Transverse colon (tissue), 4 donors: ENCODE measurements at places on chromosomes 7 and 10.

GRCh38 chr10:32377458-32378259, 30.7 kb upstream of the EPC1 start:
- no peaks in the 10 kb centered on the region for H3K36me3 ChIP-seq
- peak overlapping the region; percentile 96 for H3K27ac ChIP-seq
- DNase-seq = peak; percentile 35
- no peaks in the 10 kb centered on the region for H3K27me3 ChIP-seq

GRCh38 chr10:13816195-13816925, 229.6 kb downstream of the PRPF18 start:
- no peaks in the 10 kb centered on the region for H3K36me3 ChIP-seq
- no peak overlapping the region for H3K4me3 ChIP-seq
- DNase-seq = peak; percentile 58
- H3K4me1 ChIP-seq = no peaks in the 10 kb centered on the region

DNA sequence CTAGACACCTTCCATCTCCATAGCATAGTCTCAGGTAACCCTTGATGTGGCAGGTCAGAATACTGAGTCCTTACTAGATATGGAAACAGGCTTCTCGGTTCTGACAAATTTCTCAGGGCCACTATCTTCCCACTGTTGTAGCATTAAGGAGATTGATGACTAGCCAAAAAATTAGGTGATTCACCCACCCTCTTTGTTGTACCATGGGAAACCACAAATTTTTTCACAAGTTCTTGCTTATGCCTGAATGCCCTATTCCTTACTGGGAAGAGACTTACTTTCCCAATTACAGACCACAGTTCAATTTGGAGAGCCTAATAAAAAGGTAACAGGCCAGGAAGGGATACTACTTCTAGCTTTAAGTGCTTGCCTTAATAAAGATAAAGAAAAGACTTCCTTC, 948.8 kb downstream of the GRM8 start:
- no peaks in the 10 kb centered on the region for H3K36me3 ChIP-seq
- H3K27me3 ChIP-seq = no peaks in the 10 kb centered on the region
- no peak for DNase-seq
- no peaks in the 10 kb centered on the region for H3K4me1 ChIP-seq
- no peak overlapping the region for H3K4me3 ChIP-seq

DNA sequence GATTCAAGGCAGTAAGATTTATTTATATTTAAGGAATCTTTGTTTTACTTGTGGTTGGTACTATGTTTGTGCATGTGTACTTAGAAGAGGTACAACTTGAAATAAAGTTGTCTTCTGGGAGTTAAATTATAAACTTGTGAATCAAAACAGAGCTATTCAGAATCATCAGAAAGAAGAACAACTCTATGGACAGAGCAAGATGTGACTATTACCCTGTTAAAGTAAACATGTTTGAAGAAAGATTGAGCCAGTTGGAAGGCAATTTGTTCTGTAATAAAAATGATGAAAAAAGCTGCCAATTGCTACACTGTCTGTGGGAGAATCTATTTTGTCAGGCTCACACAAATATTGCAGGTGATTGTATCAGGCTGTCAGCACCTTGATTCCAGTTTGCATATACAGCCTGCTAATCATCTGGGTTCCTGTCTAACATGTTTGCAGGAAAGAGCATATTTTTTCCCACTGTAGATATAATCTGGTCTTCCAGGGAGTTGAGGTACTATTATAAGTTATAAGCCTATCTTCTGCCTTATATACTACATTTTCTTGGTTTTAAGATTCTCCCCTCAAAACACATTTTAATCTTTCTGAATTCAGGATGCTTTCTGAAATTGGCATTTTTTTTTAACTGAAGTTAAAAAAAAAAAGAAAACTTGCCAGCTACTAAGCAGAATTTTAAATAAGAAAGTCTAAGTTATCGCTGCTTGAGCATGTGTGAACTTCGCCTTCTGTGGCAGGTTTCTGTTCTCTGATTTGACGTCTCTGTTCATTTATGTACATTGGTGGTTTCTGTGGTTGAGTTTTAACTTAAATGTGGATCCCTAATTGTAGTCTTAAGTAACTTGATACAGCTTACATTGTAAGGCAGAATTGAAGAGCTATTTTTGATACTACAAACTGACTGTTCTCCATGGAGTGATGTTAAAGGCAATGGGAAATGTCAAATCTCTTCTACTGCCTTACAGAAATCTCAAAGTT, 46.0 kb downstream of the ZNRF2 start:
- peak overlapping the region; percentile 57 for H3K27ac ChIP-seq
- no peak for DNase-seq
- H3K4me1 ChIP-seq = peaks cover 16% of the 10 kb centered on the region
- H3K27me3 ChIP-seq = no peaks in the 10 kb centered on the region
- H3K4me3 ChIP-seq = no peak overlapping the region
- no peaks in the 10 kb centered on the region for H3K36me3 ChIP-seq

DNA sequence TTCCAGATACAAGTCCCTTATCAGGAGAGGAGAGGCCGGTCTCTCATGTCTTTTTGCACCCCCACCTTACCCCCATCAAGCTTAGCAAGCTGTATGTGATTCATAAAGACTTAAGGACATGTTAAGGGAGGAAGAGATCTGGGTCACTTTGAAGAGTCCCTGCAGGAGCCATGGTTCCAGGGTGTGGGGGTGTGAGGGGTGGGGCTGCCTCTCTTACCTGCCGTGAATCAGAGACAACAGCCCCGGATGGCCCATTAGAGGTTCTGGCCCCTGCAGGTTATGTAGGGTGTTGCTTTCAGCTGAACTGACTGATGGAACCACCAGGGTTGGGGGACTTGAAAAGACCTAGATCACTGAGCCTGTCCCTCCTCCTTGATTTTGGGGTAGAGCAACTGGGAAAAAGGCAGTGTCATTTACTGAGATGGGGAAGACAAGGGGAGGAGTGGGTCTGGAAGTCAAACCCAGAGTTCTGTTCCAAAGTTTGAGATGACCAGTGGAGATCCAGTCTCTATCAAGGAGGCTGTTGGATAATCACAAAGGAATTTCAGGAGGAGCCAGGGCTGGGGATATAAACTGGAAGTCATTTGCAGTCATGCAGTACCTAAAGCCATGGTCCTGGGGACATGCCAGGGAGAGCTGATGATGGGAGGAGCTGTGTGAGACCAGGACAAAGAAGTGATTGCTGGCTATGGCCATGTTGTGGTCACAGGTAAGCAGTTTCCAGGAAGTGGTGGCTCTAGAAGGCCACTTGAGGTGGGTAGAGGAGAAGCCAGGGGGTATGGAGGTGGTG, 23.1 kb downstream of the ADAMTS14 start:
- H3K36me3 ChIP-seq = no peaks in the 10 kb centered on the region
- H3K4me3 ChIP-seq = no peak overlapping the region
- peaks cover 3% of the 10 kb centered on the region for H3K4me1 ChIP-seq
- no peak for DNase-seq
- no peaks in the 10 kb centered on the region for H3K27me3 ChIP-seq

GRCh38 chr7:15332956-15333355, 228.9 kb downstream of the AGMO start:
- H3K4me1 ChIP-seq = no peaks in the 10 kb centered on the region
- H3K4me3 ChIP-seq = no peak overlapping the region
- H3K36me3 ChIP-seq = no peaks in the 10 kb centered on the region

DNA sequence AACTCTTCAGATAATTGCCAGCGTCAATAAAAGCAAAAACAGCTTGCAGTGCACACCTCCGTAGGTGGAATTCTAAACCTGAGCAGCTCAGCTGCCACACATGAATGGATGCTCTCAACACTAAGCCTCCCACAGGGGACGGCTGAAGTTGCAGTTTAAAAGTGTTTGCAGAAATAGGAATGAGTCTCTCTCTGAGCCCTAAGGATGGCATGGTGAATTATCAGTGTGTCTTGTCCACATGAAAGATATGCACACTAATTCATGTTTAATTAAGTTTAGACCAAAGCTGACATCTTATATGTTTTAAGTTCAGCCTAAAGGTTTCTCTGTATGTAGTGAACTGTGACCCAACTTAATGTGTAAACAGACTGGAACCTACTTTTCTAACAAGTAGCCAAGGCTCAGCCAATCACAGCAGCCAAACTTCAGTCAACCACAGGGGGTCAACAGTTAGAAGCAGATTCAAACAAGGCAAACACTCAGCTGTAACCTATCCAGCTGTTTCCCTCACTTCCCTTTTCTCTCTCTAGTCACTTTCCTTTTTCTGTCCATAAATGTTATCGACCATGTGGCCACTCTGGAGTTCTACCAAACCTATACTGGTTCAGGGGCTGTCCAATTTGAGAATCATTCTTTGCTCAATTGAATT, 38.1 kb downstream of the CTTNBP2 start:
- H3K4me3 ChIP-seq = no peak overlapping the region
- H3K27me3 ChIP-seq = no peaks in the 10 kb centered on the region
- DNase-seq = no peak
- peaks cover 11% of the 10 kb centered on the region for H3K4me1 ChIP-seq
- H3K36me3 ChIP-seq = no peaks in the 10 kb centered on the region
- H3K27ac ChIP-seq = no peak overlapping the region

DNA sequence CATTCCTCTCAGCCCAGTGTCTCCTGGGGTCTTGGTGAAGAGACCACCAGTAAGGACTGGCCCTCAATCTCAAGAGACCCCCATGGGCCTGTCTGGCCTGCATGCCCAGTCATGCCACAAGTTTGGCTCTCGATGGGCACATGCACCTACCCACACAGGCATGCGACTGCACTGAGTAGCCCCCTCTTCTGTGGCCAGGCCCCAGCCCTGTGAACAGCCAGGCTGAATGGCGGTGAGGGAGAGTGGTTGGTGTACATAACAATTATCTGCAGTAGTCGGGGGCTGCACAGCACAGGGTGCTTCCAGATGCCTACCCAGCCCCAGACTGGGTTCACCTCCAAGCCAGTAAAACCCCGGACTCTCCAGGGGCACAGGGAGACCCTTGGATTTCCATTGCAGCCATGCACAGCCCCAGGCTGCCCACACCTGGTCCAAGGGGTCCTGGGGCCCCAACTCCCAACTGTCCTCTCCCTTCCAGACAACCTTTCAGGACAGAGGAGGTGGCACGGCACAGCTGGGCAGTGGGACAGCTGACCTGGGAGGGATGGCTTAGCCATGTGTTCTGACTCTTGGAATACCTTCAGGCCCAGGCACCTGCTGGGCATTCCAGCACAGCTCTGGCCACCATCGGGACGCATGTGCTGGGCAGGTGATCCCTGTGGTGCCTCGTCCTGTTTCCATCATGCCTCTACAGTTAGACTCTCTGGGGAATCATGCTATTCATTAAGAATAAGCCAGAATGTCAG, 21.0 kb upstream of the CSGALNACT2 start:
- H3K27me3 ChIP-seq = no peaks in the 10 kb centered on the region
- no peak overlapping the region for H3K4me3 ChIP-seq
- H3K27ac ChIP-seq = no peak overlapping the region
- no peak for DNase-seq
- H3K4me1 ChIP-seq = no peaks in the 10 kb centered on the region

DNA sequence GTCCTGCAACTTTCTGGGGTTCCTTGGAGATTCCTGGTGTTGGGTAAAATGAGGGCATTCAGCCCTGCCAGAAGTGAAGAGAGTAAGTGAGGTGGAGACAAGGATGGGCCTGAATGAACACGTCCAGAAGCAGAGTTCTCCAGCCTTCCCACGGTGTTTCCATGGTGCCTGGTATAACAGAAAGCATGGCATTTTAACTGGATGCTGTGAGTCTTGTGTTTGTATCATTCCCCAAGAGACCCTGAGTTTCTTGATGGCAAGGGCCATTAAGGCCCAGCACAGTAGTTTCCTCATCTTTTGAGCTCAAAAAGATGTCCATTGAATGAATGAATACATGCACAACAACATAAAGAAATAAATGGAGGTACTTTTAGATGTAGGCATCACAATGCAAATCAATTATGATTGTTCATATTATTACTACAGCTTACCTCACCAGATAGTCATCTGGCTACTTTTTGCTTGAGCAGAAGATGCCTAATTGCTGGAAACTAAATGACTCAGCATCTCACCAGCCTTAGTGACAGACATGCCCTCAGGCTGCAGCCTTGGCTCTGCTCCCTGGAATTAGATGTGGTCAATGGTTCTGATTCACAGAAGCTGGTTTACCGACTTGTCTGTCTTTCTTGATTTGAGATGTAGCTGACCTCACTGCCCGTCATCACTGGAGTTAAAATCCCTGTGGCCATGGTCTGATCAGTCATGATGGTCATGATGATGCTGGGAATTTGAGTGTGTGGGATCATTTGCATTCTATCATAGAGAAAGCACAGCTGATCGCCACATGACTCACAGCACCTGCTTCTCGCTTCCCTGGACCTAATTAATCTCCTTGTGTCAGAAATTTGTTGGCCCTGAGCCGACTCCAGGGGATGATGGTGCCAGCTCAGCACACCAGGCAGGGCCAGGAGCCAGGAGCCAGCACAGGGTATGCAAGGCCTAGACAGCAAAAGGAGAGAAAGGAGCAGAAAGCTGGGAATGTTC, 83.9 kb downstream of the CXCL12 start:
- H3K27ac ChIP-seq = no peak overlapping the region
- no peaks in the 10 kb centered on the region for H3K27me3 ChIP-seq
- DNase-seq = no peak
- no peaks in the 10 kb centered on the region for H3K4me1 ChIP-seq

DNA sequence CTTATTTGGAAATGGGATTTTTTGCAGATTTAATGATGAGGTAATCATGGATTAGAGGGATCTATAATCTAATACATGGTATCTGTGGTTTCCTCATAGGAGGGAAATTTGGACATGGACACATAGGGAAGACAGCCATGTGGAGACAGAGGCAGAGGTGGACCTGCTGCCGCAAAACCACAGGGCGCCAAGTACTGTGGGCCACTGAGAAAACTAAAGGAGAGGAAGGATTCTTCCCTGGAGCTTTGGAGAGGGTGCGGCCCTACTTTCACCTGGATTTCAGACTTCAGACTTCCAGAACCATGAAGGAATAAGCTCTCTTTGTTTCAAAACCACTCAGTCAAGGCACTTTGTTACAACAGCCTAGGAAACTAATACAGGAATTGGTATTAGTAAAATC, 149.4 kb upstream of the AKR1E2 start:
- no peaks in the 10 kb centered on the region for H3K36me3 ChIP-seq
- H3K4me3 ChIP-seq = no peak overlapping the region
- no peak overlapping the region for H3K27ac ChIP-seq

- H3K27me3 ChIP-seq = no peaks in the 10 kb centered on the region
- DNase-seq = no peak
- no peaks in the 10 kb centered on the region for H3K36me3 ChIP-seq
These were observed 404.6 kb upstream of the KCND2 start for GRCh38 chr7:119868387-119868786.

DNA sequence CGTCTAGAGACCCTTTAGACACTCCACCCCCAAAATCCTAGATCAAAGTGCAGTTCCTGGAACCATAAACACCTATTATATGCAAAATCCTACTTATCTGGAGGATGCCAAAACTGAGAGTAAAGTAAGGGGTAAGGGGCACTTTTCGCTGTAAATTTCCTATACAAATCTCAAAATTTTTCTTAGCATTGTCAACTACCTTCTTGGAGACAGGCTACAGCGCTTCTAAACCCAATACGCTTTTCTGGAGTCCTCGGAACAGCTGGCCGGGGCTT, 10.4 kb downstream of the TWIST1 start:
- no peak overlapping the region for H3K27ac ChIP-seq
- H3K36me3 ChIP-seq = no peaks in the 10 kb centered on the region
- H3K4me3 ChIP-seq = peak overlapping the region; percentile 50
- peaks cover 89% of the 10 kb centered on the region for H3K27me3 ChIP-seq
- no peaks in the 10 kb centered on the region for H3K4me1 ChIP-seq
- DNase-seq = no peak

- H3K4me3 ChIP-seq = no peak overlapping the region
- peaks cover 30% of the 10 kb centered on the region for H3K4me1 ChIP-seq
- no peaks in the 10 kb centered on the region for H3K36me3 ChIP-seq
- H3K27ac ChIP-seq = peak overlapping the region; percentile 72
- H3K27me3 ChIP-seq = no peaks in the 10 kb centered on the region
These were observed 130.5 kb downstream of the CUX1 start for GRCh38 chr7:101947899-101948298.
